ENCODE measurements at places on chromosomes 16 and 17.
A peak's percentile ranks its signal among the peaks of the same experiment; 100 is the strongest.

- no peak for DNase-seq
These were observed 426.1 kb upstream of the DYNLRB2 start for GRCh38 chr16:80114699-80115098.

DNA sequence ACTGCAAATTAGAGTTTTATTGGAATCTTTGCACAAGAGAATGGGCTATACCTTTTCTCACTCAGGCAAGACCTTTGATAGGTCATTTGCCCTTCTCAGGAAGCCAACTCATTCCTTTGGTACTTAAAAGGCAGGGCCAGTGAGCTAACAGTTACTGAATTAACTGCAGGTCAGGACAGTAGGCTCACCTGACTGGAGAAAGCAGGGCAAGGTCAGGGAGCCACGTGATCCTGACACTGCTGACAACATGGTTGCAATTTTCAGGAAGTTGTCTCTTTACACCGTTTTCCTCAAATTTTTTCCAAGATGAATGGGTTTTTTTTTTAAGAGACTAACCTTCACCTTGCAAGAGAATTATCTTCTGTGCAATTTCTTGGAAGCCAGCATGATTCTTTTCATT lies 21.1 kb downstream of the CPSF4L start:
- DNase-seq = no peak

GRCh38 chr17:33572615-33573014 lies 279.5 kb upstream of the ASIC2 start:
- DNase-seq = no peak

GRCh38 chr17:71472809-71473789 lies 647.7 kb upstream of the SOX9 start:
- peak; percentile 26 for DNase-seq

- DNase-seq = no peak
These were observed 2.4 kb downstream of the SPSB3 start for GRCh38 chr16:1779741-1780676.

- DNase-seq = no peak
These were observed 49.5 kb downstream of the COX4I1 start for GRCh38 chr16:85848986-85849385.

- no peak for DNase-seq
These were observed 115.3 kb downstream of the CEP112 start for GRCh38 chr17:66076546-66077190.

DNA sequence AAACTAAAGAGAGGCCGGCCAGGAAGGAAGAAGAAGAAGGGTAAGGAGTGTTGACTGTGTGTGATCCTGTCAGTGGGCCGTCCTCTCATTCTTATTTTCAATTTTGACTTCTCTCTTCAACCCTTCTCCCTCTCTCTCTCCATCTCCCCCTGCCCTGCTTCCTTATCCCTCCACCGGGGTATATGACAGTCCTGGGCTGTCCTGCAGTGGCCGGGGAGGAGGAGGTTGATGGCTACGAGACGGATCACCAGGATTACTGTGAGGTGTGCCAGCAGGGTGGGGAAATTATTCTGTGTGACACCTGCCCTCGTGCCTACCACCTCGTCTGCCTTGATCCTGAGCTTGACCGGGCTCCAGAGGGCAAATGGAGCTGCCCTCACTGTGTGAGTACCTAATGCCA lies 5.6 kb downstream of the CHD3 start:
- no peak for DNase-seq

DNA sequence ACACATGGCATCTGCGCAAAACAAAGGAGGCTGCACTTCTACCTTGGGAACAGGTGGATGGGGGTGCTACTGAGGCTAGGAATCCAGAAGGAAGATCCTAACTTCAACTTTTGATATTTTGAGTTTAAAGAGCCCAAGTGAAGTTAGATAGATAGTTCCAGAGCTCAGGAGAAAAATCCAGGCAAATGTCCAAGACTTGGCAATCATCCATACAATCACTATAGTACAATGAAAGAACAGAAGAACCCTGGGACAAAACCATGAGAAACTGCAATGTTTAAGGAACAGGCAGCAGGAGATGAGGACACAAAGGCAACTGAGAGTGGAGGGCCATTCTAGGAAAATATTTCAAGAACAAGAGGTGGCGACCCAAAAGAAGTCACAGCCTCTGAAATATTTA lies 12.4 kb downstream of the CDYL2 start:
- DNase-seq = no peak

DNA sequence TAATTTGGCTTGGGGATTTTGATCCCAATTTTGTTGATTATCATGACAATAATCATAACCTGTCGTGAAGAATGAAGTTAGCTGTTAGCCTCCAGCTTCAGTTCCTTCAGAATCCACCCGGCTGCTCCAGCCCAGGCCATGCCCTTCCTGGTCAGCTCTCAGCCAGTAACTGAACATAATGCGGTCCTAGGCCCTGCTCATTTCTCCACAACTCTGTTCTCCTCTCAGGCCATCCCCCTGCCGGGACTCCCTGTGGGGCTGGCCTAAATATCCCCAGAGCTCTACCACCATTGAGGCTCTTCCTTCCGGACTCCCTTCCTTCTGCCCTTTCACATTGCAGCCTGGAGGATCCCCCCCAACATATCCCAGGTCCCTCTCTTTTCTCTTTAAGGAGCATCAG lies 833.4 kb upstream of the GOT2 start:
- no peak for DNase-seq

GRCh38 chr16:88059701-88060386 lies 108.6 kb downstream of the BANP start:
- no peak for DNase-seq

DNA sequence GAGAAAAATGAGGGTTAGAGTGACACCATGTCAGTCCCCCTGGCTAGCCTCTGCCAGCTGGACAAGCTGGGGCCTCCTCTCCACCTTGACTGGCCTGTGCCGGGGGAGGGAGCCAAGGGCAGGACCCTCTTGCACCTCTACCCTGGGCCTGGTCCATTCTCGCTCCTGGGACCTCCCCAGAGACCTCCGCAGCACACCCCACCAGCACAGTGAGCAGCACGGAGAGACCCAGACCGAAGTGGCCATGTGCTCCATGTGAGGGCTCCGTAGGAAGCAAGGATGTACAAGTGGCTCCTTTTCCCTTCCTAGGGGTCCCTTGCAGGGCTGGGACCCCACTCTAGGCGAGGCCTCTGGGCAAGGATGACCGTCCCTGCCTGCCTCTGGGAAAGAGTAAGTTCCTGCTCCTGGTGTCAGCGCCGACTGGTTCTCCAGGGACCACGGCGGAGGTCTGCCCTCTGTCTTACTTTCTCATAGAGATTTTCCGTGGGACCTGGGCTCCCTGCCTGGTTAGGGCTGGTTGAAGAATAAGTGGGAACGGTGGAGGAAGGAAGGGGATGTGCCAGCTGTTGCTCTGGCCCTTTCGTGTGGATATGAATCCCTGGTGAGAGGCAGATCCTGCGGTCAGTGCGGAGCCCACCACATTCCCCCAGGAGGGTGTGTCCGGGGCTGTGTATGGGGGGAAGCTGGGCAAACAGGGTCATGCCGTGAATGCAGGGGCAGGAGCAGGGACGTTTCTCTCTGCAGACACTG lies 124.2 kb downstream of the METRNL start:
- DNase-seq = no peak

DNA sequence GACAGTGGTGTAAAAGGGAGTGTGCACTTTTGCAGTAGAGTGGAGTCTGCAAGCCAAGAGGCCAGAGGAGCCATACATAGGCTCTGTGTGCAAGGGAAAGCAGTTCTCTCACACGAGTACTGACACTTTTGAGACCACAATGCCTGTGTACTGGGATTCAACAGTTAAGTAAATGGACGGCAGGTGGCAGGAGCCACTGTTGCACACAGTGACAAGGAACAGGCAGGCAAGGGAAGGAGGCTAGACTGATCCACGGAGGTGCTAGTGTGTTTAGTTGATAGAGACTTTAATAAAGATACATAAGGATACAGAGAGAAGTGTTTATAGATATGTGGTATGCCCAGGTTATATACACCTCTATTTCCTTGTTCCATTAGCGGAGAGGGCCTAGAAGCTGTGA lies 67.0 kb downstream of the MPRIP start:
- no peak for DNase-seq

GRCh38 chr17:75776386-75777295 lies 8.0 kb upstream of the UNK start:
- no peak for DNase-seq

DNA sequence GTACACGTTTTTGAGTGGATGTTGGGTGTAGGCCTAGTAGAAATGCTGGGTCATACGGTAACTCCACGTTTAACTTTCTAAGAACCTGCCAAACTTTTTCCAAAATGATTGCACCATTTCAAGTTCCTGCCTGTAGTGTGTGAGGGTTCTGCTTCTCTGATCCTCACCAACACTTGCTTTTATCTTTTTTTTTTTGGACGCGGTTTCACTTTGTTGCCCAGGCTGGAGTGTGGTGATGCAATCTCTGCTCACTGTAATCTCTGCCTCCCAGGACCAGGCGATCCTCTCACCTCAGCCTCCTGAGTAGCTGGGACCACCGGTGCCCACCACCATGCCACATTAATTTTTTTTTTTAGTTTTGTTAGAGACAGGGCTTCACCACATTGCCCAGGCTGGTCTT lies 23.5 kb downstream of the ZNF750 start:
- no peak for DNase-seq

DNA sequence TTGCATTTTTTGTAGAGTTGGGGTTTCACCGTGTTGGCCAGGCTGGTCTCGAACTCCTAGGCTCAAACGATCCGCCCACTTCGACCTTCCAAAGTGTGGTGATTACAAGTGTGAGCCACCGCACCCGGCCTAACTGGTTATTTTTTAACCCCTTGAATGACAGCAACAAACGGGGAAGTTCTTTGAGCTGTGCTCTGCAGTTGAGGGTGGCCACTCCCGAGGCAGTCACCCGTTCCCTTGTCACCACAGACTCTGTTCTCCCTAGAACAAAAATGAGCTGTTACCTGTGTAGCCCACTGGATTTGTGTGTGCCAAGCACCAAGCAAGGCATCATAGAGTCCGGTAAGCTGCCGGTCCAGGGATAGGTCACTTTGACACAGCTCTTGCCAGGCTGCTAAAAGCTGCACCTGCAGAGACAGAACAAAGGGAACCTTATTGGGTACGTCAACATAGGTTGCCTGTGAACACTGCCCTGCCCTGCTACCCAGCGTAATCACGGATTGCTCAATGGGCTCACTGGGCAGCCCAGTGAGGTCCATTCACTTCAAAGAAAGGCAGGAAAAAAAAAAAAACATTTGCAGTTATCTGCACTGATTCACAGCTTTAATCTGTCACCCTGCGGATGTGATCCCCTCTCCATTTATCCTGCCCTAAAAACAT lies 19.6 kb downstream of the COG7 start:
- no peak for DNase-seq

DNA sequence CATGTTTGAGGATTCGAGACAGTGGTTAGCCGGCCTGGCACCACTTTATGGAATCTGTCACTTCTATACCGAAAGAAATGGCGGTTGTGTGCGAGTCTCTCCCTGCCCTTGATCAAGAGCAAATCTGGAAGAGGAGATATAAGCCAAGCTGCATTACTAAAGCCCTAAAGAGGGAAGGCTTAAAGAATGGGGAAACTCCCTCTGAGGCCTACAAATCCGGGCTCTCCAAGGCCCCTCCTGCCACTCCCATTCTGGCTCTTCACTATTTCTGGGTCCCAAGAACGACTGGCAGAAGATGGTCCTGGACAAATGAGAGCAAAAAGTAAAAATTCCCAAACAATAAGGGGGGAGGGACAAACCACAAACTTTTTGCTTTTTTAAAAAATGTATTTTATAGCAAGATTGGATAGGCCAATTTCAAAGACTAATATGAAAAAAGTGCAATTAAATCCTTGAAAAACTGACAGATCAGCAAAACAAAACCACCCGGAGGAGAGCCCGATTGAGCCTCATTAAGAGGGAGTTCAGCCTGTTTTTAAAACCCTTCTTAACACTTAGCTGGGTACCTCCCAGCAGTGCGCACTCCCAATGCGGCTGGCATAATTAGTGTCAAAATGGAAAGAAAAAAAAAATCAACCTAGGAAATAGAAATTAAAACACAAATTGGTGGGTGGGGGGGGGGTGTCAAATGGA lies 193.5 kb downstream of the ZFHX3 start:
- DNase-seq = no peak

- no peak for DNase-seq
These were observed 223.5 kb downstream of the SPECC1 start for GRCh38 chr17:20232611-20233010.

DNA sequence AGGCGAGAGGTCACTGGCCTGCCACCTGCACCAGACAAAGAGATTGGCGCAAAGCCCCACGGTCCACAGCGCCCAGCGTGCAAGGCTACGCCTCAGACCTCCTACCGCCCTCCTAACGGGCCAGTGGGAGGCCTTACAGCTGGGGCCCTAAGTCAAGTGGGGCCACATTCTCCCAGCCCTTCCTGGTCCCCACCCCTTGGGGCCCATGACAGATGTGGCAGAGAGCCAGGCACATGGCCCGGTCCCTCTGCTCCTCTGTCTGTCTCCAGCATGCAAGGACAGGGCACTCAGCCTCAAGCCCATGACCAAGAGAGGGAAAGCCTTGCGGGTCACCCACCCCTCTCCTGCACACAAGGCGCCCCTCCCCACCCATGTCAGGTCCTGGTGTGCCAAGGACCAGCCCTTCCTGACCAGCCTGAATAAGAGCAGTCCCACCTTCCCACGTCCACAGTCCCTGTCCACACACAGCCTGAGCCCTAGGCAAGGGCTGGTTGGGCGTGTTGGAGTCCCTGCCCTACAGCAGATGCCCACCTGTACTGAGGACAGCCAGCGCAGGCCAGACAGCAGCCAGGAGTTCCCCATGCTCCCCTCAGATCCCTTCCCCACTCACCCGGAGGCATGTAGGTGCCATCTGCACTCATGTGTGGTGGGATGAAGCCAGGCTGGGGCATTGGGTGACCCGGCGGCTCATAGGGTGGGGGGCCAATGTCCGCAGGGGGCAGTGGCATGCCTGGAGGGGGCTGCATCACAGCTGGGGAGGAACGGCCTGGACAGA lies 25.3 kb downstream of the CDIP1 start:
- DNase-seq = no peak

DNA sequence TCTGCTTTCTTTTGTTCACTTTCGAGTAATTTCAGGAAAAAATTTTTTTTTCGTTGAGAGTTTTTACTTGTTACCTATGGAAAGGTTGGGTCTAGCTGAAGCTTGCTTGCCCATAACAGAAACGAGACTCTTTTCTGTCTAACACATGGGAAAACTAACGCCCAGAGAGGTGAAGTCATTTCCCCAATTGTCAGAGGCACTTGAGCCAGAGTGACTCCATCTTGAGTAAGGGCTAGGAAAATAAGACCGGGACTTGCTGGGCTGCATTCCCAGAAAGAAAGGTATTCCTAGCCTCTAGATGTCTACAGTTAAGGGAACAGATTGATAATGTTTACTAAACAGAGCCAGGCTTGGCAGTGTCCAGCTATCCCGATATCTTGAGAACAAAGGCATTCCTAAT lies 26.8 kb downstream of the PRKCB start:
- DNase-seq = no peak

GRCh38 chr16:1311738-1312466 lies 2.5 kb downstream of the UBE2I start:
- no peak for DNase-seq

- DNase-seq = no peak
These were observed 11.9 kb downstream of the SEC14L5 start for GRCh38 chr16:4970010-4970409.

DNA sequence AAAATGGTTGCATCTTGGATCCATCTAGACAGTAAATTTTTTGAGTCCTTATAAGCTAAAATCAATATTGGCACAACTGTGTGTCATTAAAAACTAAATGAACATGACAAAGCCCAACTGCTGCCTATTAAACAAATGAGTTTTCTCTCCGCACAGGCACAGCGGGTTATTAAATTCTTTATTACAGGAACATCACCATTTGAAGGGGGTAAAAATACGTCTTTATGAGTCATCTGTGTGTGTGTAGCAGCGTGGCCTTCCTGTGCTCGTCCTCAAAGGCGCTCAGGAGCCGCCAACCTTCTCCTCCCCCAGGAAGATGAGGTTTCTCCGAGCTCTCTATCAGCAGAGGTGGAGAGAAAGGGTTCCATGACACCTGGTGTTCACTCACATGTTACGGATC lies 62.6 kb upstream of the SDK2 start:
- no peak for DNase-seq

Data from smooth muscle cell of the brain vasculature (primary cell).